NT2/D1 (cell line): ENCODE measurements at places on chromosomes 5 and 9.

DNA sequence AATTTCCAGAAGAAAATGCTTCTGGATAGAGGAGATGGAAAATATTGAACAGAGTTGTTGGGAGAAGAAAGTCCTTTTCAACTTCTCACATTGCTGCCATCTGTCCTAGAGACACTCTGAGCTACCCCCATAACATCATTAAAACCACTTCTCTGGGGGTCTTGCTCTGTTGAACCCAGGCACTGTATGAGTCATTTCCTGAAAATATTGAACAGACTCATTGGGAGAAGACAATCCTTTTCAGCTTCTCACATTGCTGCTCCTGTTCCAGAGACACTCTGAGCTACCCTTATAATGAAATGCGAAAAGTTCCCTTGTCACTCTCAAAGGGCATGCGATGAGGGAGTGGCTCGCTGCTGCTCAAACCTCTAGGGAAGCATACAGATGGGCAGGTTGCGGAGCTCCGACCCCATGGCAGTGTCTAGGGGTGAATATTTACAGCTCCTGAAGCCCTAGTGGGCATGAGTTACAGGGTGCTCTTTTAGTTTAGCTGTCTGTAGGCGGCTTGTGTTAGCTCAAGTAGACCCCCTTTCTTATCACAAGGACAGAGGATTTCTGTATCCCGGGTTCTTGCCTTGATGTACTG is 90.7 kb downstream of the CDKN2A start:
- no peak for DNase-seq

GRCh38 chr5:98836175-98836574 is 62.7 kb downstream of the RGMB start:
- DNase-seq = no peak

DNA sequence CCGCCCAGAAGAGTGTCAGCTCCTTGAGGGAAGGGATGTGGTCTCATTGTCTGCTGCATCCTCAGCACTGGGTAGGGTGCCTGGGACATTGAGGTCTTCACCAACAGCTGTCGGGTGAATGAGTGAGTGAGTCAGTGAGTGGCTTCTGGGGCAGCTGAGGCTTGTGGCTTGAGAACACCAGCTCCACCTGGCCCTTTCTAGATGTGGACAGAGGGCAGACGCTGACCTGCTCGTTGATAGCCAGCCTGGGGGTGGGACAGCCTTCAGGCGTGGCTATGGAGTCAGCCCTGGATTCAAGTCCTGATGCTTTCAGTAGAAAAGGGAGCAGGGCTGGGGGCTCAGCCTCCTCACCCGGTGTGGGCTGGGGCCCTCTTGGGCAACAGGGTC is 215.1 kb downstream of the C9orf50 start:
- no peak for DNase-seq

GRCh38 chr5:93793159-93793781 is 51.9 kb upstream of the POU5F2 start:
- no peak for DNase-seq

DNA sequence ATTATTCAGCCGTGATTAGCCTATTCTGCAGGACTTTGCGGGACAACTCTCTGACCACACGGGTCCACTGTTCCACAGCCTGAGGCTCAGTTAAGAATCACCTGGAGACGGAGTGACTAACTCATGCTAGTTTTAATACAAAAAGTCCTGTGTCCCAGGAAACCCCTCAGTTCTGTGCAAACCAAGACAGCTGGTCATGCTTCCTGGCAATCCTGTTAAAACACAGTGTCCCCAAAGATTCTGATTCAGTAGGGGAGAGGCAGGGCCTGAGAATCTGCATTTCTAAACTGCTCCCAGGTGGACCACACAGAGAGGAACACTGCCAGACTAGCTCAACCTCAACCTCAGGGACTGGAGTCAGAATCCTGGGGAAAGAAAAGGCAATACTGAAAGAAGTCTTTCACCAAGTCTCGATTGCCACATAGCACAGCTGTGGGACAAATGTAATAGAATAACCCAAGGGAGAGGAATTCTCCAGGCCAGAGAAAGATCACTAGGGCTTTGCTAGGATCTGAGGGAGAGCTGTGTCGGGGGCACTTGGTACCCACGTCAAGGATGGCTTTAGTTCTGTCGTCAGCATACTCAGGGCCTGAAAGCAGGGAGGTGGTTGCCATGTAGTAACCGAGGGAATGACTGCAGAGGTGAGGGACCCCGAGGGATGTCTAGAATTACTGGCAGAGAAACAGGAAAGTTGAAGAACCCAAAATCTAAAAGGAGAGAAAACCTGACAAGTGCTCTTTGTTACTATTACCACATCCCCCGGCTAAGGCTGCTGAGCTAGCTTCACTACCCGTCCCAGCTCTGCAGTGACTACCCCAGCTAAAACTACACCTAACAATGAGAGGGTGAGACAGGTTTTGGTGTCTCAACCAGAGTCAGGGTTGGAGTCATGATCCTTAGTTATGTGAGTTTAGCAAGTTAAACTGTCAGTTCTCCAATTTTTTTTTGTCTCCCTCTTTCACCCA is 8.6 kb downstream of the SUSD1 start:
- no peak for DNase-seq

GRCh38 chr5:112329419-112330090 is 89.5 kb downstream of the EPB41L4A start:
- DNase-seq = no peak

GRCh38 chr9:5089737-5090136 is 95.7 kb downstream of the INSL6 start:
- DNase-seq = no peak

GRCh38 chr5:55597014-55597981 is 62.5 kb upstream of the PLPP1 start:
- no peak for DNase-seq

DNA sequence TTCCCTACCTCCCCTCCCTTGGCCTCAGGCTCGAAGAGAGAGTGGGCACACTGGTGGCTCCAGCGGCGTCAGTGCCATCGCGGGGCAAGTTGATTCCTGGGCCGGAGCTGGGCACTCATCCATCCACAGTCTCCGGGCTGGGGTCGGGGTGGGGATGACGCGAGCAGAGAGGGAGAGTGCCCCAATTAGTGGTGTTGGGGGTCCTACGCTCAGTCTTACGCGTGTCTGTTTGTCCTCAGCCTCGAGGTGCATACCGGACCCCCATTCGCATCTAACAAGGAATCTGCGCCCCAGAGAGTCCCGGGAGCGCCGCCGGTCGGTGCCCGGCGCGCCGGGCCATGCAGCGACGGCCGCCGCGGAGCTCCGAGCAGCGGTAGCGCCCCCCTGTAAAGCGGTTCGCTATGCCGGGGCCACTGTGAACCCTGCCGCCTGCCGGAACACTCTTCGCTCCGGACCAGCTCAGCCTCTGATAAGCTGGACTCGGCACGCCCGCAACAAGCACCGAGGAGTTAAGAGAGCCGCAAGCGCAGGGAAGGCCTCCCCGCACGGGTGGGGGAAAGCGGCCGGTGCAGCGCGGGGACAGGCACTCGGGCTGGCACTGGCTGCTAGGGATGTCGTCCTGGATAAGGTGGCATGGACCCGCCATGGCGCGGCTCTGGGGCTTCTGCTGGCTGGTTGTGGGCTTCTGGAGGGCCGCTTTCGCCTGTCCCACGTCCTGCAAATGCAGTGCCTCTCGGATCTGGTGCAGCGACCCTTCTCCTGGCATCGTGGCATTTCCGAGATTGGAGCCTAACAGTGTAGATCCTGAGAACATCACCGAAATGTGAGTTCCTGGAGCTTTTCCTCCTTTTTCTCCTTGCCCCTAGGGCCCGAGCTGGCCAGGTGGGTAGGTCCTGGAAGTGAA is 861 bp downstream of the NTRK2 start:
- DNase-seq = no peak

GRCh38 chr5:31156631-31157160 is 36.8 kb upstream of the CDH6 start:
- no peak for DNase-seq

DNA sequence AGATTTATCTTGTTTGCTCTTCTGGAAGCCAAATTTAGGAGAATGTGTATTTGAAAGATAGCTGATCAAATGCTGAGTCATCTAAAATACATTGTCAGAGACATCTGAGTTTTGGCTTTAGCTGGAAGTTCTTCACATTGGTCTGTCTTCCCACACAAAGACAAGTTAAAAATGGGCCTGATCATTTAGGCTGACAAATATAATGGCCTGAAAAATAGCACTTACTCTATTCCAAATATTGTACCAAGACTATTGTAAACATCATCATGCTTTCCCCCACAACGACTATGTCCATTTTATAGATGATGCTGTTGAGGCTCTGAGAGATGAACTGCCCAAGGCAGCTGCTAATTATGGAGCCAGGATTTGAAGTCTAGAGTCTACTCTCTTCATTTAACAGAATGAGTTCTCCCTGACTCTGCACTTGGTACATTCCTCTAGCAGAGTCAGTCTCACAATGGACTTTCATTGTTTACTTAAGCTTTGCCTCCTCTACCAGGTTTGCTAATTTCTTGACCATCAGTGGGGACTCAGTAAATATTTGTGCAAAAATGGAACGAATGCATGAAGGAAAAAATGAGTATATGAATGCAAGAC is 619.4 kb upstream of the KLF4 start:
- no peak for DNase-seq

- no peak for DNase-seq
Observed at GRCh38 chr5:105504-106070, 13.6 kb downstream of the PLEKHG4B start.

DNA sequence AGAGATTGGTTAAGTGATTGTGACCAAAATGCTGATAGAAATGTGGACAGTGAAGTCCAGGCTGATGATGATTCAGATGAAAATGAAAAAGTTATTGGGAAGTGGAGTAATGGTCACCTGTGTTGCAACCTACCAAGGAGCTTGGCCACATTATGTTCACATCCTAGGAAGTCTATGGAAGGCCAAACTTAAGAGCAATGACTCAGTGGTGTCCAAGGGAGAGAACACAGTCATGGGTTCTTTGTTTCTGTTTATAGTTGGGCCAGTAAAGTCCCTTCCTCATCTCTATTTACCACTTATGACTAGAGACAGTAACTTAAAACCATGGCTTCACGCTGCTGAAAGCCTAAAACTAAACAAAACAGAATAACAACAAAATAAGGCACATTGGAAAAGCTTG is 555.3 kb upstream of the DAB2 start:
- DNase-seq = no peak

GRCh38 chr5:178468196-178468685 is 122.0 kb downstream of the COL23A1 start:
- DNase-seq = no peak

GRCh38 chr9:38208206-38208901 is 139.3 kb upstream of the SHB start:
- DNase-seq = no peak
